ENCODE measurements at places on chromosomes 1 and 21.

DNA sequence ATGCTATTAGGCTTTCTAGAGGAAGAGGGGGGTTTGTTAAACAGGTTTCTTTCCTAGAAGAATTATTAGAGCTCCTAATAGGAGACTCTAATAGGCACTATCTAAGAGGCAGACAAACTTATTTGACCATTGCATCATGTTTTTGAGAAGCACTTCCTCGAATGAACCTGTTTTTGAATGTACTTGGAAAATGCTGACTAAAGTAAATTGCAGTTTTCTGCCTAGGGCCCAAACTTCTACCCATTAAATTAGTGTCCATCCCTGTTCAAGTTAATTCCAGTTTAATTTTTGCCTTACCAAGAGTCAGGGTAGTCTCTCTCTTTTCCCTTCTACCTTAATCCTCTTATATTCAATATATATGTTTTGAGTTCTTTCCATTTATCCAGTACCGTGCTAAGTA, 1029.6 kb downstream of the TTLL7 start:
- no peak for DNase-seq

DNA sequence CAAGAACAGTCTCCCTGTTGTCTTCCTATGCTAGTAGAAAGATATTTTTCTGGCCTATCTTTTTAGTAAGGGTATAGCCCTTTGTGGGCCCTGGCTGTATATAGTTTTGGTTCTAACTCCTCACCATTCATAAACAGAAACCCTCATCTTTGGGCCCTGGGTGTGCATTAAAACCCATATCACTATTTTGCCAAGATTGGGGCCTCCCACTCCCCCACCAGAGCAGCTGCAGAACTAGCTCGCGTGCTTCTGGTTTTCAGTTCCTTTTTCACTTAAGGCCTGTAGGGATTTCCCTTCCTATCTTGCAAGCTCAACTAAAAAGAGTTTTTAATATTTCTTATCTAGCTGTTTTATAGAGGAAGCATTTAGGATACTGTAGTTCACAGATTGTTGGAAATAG, 106.4 kb downstream of the RGL1 start:
- no peak for DNase-seq

- DNase-seq = peak; percentile 89
Measured at GRCh38 chr1:219576931-219577730, 35.8 kb downstream of the ZC3H11B start.

DNA sequence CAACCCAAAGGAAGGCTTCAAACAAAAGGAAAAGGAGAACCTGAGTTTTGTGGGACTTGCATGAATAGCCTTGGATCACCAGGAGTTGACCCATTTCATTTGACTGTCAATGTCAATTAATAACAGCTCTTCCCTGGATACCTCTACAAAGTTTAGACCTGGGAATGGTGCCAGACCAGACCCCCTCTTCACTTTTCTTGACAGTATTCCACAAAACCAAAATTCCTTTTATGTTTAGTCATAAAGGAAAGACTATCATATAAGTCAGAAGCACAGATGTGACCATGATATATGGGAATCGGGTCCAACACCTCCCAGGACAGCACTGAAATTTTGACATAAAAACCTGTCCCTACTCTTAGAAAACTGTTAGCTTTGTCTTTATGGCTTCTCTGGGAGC, 191.8 kb downstream of the LYPLAL1 start:
- no peak for DNase-seq

- no peak for DNase-seq
Measured at GRCh38 chr1:198153103-198153502, 3.7 kb upstream of the NEK7 start.

DNA sequence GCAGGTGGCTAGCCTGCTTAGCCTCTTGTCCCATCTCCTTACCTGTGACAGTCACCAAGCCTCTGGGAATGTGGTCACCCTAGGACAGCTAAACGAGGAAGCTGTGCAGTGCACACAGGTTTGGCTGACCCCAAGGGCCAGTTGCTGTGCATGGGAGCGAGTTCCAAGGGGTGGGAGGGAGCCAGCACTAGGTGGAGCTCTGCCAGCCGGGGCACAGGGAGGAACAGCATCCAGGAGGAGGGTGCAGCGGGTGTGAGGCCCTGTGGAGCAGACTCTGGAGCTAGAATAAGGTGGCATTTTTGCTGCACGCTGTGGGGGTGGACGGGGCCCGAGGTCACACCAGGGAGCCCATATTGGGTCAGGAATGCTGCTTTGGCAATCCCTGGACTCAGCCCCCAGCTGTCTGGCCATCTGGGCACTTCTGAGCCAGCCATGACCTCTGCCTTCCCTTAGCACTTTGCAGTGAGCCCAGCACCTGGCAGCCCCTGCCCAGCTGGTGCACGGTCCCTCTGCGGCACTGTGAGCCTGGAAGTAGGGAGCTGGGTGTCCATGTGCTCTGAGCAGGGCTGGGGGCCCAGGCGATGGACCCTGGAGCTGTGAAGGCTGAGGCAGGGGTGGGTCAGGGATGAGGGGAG, 8.7 kb downstream of the PDXK start:
- no peak for DNase-seq

- DNase-seq = no peak
Measured at GRCh38 chr1:222167111-222167510, 380.8 kb downstream of the HHIPL2 start.

GRCh38 chr1:97433094-97433823, 487.6 kb downstream of the DPYD start:
- DNase-seq = no peak

DNA sequence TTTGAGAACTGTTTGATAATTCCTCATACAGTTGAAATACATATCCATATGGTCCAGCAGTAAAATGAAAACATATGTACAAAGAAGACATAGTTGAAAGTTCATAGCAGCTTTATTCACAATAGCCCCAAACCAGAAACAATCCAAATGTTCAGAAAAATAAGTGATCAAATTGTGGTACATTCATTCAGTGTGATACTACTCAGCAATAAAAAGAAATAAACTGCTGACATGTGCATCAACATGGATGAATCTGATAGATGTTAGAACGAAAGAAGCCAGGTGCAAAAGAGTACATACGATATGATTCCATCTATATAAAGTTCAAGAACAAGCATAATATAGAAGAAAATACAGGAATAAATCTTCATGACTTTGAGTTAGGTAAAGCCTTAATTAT, 77.2 kb downstream of the EVI5 start:
- no peak for DNase-seq

- DNase-seq = no peak
Measured at GRCh38 chr1:165888552-165888920, 61.1 kb downstream of the UCK2 start.

DNA sequence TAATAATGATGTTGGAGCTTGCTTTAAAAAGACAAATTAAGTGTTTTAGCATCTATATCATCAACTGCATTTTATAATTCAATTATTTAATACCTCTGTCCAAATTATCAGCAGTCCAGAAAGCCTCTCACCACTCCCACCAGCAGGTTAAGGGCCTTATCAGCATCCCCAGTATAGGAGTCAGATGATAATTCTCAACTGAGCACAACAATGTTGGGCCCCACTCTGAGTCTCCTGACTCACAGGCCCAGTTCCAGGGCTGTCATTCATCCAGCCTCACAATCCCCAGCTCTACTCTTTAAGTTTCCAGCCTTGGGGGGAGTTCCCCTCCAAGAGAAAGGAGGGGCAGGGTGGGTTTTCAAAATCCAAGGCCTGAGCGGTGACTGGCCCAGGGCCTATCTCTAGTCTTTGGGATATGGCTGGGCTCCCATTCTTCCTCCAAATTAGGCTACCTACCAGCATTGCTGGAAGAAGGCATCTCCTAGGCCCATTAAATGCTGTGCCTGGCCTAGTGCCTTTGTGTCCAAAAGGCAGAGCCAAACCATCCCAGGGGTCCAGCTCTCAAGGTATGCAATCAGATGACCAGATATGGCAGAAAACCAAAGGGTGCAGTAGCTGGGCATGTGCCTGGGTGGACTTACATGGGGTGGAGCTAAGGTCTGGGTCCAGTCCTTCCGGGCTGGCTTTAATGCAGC, 134.1 kb downstream of the GLUL start:
- no peak for DNase-seq

DNA sequence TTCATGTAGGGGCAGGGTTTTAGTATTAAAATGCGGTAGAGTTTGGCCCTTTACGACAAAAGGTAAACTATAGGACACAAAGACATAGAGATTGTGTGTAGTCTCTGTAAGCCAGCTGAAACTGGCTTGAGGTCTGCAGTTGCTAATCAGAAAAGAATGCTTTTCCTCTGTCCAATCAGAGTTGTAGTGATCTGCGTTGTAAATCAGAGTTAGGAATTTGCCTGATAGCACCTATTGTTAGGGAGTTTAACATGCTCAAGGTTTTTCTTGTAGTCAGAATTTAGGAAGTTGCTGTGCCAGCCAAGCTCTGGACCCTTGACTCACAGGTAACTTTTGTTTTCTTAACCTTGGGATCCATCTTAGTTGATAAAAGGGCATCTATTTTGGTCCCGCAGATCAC, 61.2 kb upstream of the VTCN1 start:
- DNase-seq = no peak

DNA sequence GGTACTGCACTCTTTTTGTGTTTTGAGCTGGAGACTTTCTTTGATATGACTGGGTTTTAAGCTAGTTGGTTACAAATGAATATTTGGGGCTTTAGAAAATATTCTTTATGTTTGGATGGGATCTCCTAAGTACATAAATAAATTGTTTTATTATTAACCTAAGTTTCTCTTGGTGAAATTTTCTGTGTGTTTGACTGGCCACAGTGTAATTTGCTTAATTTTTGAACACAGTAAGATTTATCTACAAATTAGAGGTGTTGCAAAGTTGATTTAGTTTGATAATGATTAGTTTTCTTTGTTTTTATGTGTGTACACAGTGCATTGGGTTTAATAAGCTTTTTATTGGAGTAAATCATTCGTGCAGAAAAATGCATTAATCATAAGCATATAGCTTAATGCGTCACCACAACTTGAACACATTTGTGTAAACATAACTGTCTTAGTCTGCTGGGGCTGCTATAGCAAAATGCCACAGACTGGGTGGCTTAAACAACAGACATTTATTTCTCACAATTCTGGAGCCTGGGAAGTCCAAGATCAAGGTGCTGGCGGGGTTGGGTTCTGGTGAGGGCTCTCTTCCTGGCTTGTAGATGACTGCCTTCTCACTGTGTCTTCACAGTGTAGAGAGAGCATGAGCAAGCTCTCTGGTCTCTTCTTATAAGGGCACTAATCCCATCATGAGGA, 17.4 kb upstream of the SLC6A9 start:
- no peak for DNase-seq

- DNase-seq = no peak
Measured at GRCh38 chr1:117644696-117645311, 39.0 kb downstream of the TENT5C start.

DNA sequence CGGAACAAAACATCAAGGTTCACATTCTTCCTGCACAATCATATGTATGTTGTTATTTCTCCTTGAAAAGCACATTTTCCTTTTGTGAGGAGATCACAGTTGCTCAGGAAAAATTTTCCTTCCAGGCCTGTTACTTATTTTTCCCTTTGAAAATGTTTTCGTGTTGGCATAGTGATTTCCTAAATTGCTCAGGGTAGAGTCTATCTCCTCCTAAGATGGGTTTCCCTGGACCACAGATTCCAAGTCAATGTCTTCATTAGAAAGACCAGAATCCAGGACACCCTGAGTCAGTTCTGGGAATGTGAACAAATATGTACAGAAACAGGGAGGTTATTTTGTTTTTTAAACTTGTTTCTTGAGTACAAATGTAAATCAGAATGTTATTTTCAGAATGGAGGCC, 94.3 kb upstream of the C1orf105 start:
- no peak for DNase-seq

GRCh38 chr1:78437396-78437795, 53.4 kb upstream of the PTGFR start:
- DNase-seq = no peak

DNA sequence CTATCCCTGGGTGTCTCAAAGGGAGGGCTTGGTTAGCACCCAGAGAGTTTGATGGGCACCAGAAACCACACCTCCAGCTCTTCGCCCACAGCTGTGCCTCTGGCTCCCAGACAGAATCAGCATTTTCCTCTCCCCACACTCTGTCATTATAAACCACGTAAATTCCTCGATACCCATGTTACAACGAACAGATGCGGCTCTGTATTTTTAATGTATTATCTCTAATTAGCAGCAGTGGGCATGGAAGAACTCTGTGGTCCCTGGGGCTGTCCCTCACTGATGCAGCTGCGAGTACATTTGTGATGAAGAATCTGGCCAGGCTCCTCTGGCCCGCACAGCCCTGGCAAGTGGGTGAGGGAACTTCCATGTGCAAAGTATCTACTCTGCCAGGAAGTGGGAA, 10.8 kb downstream of the HMGB4 start:
- DNase-seq = no peak

DNA sequence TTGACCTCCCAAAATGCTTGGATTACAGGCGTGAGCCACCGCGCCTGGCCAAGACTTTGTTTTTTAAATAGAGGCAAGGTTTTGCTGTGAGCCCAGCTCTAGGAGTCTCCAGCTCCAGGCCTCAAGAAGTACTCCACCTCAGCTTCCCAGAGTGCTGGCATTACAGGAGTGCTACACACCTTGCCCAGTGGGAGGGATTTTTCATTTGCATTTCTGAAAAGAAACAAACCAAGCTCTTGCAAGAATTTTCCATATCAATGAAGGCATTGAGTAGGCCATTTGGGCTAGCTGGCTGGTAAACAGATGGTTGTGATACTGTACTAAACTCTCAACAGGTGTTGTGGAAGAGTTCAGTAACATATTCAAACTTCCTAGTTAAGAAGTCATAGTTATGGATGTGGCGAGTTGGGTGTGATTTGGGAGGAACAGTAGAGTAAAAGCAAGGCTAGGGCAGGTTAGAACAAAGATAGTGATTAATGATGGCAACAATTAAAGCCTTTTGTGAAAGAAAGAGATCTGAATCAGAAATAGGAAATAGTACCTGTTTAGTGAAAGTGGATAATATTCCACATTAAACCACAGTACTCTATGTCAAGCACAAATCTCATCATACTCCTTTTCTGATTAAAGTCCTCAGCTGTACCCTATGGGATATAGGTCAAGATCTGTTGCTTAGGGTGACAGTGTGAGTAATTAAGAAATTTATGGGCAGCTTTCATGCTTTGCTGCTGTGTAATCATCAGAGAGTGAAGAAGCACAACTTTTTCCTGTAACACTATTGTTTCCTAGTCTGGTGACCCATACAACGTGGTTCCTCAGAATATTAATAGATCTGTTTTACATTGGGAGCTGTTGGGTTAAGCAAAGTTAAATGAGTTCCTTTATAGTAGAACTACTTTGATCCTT, 10.7 kb downstream of the AKIRIN1 start:
- DNase-seq = no peak

- no peak for DNase-seq
Measured at GRCh38 chr1:32806910-32807523, 10.1 kb downstream of the YARS1 start.

GRCh38 chr21:29217818-29218291, 80.9 kb upstream of the BACH1 start:
- no peak for DNase-seq

- DNase-seq = no peak
Measured at GRCh38 chr1:17545356-17545755, 5.9 kb downstream of the ARHGEF10L start.

DNA sequence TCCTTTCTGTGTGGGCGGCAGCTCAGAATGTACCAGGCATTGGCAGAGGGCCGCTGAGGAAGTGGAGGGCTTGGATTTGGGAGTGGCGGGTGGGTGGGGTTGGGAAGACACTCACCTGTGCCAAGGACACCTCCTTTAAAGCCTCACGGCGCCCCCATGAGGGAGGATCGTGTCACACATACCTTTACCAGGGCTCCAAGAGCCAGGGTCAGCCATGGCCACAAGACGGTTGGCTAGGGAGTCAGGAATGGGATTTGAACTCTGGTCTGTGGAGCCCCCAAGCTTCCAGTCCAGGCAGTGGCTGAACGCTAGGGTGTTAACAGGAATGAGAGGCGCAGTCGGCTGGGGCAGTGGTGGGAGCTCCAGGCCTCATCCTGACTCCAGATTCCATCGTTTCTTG, 4.6 kb downstream of the NBL1 start:
- DNase-seq = no peak

Data from NCI-H1436 treated with DMSO at 0.1 percent for 48 hours (cell line).